ENCODE measurements at places on chromosomes 4 and X.

DNA sequence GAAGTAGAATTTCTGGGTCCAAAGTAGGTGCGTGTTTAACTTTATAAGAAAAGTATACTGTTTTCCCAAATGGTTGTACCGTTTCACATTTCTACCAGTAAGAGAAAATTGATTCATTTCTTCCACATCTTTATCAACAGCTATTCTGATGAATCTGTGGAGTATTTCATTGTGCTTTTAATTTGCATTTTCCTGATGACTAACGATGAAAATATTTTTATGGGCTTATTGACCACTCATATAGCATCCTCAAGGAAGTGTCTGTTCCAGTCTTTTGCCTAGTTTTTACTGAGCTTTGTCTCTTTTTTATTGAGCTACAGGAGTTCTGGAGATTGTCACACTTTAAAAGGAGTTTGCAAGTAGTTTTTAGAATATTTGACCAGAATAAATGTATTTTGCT, 92.6 kb downstream of the ASB9 start:
- DNase-seq = no peak

- peak; percentile 86 for DNase-seq
These were observed 636 bp upstream of the EOLA1 start for GRCh38 chrX:149540131-149540620.

DNA sequence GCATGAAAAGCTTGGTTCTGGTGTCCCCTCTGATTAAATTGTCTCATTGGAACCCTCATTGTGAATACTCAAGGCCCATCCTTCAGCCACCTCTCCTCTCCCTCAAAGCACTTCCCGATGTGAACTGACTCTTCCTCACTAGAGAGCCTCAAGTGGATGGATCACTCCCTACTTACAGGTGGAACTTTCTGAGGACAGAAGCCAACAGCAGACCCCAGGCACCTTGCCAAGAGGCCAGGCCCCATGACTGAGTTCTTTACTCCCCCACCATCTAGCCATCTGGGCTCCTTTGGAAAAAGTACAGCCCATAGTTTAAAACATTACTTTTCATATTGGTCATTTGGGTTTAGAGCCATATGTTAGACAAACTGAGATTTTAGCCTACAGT, 224.1 kb downstream of the SHROOM3 start:
- DNase-seq = peak; percentile 9

- no peak for DNase-seq
These were observed 72.0 kb upstream of the MSX1 start for GRCh38 chr4:4787421-4787820.

- DNase-seq = no peak
These were observed 42.2 kb downstream of the ACOX3 start for GRCh38 chr4:8398347-8398746.

DNA sequence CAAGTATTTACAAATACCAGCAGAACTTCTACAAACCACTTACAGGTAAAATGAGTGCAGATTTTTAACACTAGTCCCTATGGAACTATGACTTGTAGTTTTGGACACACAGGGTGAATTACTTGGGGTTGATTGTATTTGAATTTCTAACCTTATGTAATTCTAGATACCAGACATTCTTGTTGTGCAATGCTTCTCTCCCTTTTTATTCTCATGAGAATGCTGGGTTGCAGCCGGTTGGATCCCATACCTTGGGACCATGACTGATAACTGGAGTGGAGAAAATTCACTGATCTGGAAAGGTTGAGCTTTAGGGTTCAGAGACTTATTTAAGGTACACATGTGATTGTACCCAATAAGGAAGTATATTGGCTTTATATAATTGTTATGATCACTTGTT, 8.8 kb downstream of the TET2 start:
- peak; percentile 49 for DNase-seq

GRCh38 chrX:155052738-155053498, 18.0 kb downstream of the CMC4 start:
- DNase-seq = no peak

- no peak for DNase-seq
These were observed 223.3 kb downstream of the SPRY1 start for GRCh38 chr4:123619895-123620294.

DNA sequence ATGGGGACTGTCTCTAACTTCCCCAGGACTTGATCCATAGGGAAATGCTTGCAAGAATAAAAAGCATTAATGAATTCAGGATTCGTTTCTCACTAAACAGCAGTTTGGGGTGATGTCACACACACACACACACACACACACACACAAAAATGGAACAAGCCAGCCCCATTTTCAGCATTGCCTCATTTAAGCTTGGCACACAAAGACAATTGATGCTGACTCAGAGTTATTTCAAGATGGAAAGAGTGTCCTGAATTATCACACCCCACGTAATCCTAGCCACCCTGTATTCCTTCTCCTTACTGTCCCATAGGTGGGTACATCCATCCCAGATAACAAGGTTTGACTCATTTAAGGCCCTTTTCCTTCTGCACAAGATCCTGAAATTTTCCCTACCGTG, 345.1 kb upstream of the HS3ST1 start:
- peak; percentile 72 for DNase-seq

GRCh38 chrX:41684138-41684537, 4.6 kb upstream of the GPR34 start:
- DNase-seq = peak; percentile 37

DNA sequence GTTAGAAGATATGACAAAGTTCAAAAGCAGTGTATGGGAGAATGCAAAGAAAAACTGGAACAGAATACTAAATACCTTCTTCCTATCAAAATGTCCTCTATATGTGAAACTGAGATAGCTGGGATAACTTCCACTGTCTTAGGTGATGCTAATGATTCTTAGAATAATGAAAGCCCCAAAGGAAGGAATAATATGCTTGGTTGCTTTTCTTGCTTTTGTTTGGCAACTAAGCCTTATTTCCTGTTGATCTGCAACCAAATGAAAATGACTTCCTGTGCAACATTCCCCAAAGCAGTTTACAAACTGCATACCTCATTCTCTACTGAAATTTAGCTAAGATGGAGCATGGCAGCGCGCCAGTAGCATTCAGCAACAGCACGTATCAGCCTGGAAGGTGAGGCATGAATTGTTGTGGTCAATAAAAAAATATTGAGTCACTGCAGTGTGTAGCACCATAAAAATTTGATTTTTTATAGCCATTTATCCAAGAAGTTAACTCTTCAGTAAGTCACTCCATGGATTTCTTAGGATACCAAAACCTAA, 18.7 kb downstream of the NDNF start:
- peak; percentile 57 for DNase-seq

DNA sequence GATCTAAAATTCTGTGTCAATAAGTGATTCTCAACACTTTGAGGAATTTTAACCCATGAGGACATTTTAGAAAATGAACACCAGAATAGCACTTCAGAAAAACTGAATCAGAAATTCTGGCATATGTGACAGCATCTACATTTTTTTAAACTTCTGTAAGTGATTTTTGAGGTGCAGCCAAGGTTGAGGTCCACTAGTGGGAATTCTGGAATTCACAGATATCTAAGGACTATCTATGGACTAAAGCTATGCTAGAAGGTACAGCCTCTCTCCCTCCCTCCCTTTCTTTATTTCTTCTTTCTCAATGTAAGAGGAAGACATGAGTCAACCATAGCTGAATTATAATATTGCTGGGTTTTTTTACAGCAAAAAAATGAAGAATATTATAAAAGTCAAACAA, 508.2 kb upstream of the ATOH1 start:
- no peak for DNase-seq

GRCh38 chrX:103414561-103414960, 38.2 kb downstream of the BEX3 start:
- DNase-seq = no peak

DNA sequence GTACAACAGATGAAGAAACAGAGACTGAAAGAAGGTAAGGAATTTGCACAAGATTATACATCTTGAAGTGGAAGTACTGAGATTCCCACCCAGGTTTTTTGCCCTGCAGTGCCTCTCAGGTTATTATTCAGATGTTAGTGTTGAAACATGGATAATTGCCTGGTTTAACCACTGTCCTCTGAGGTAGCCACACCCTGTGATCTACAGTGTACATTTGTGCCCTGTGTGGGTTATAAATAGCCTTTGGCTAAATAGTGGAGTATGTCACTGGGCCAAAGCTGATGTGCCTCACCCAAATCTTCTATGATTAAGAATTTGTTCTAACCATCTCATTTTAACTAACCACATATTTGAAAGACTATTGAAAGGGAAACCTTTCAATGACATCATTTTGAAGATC, 5.4 kb upstream of the ASB5 start:
- peak; percentile 68 for DNase-seq

- DNase-seq = no peak
These were observed 195.4 kb downstream of the ANAPC10 start for GRCh38 chr4:144902614-144903013.

DNA sequence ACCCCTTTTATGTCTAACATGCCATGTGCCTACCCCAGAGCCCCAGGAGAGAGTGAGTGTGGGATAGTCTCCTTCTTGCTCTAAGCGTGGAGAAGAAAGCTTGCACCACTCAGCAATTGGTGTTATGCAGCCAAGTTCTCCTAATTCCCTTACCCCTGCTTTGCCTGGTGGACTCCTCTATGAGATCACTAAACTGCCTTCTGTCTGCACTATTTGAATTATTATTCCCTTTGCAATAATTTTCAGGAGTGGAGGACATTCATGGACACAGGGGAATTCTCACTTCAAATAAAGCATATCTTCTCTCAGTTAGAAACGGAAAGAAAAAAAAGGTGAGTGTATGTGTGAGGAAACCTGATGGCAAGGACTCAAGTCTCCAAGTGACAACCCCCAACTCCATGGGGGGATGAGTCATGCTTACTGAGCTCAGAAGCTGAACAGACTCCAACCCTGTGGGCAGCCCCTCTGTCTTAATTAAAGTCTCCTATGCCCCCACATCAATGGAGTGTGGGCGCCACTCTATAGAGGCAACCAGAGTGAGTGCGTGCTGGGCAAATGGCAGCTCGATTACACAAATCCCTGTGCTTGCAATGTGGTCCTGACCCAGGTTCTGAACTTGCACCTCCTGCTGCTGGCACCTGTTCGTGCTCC, 381.9 kb downstream of the RAB28 start:
- DNase-seq = no peak

DNA sequence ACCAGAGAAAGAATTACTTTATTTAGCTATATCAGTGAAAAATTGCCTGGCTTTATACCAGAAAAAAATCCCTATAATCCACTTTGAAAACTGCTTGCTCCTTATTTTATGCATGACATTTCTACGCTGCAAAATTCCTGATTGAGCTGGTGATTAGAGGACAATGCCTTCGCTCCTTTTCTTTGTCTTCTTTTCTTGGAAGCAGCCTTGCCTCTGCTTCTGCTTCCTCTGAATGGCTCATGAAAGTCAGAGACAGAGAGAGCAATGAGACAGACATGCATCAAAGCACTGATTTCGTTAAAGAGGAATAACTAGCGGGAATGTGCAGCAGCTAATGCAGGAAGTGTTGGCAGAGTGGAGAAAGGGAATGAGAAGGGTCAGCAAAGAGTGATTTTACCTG, 294.3 kb upstream of the IGFBP7 start:
- no peak for DNase-seq

DNA sequence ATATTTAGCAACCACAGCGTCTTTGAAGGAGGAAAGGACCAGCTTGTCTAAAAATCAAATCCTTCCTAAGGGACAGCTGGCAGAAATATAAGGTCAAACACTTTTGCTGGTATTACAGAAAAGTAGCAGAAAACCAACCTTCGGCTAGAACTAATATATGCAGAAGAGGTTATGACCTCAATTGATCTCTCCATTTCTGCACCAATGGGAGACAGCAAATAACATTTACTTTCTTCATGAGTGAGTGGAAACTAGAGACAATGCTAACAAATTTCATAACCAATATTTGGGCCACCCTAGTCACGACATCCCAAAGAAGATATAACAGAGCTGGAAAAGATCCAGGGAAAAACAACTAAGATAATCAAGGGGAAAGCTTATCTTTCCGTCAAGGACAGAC, 247.0 kb upstream of the FTHL17 start:
- DNase-seq = no peak

- no peak for DNase-seq
These were observed 162.8 kb downstream of the THOC2 start for GRCh38 chrX:123570011-123570590.

DNA sequence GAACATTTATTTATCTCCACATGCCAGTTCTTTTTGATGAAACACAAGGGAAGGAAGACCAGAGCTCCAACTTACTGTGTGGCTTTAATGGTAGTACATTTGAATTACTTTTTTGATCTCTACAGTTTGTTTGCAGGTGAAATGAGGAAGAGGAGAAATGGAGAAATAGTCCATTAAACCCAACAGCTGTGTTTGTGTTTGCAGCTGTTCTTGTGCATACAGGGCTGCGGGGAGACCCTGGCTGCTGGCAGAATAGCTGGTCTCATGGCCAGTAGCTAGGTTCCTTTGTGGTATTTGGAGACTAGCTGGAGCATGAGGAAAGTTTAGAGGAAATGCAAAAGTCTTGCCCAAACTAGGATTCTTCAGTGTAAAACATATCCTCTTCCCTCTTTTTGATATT, 374.8 kb downstream of the GPAT3 start:
- no peak for DNase-seq

DNA sequence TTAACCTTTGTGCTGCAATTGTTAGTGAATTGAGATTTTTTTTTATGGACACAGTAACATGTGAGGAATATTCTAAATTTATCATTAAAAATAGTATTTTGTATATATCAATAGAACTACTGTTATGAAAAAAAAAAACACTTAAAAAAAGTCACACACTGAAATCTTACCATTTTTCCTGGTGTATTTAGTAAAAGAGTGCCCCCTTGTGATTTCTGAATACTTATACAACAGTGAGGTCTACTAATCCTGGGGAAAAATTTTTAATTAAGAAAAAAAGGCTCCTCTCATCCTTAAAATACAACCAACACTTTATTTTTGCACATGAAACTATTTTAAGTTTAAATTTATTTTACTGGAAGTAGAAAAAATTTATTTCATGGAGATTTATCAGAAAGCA, 56.4 kb upstream of the SPOCK3 start:
- DNase-seq = peak; percentile 66

- DNase-seq = no peak
These were observed 1314.7 kb downstream of the FSTL5 start for GRCh38 chr4:160848901-160849760.

- peak; percentile 32 for DNase-seq
These were observed 468 bp downstream of the ZMYM3 start for GRCh38 chrX:71253253-71254091.

DNA sequence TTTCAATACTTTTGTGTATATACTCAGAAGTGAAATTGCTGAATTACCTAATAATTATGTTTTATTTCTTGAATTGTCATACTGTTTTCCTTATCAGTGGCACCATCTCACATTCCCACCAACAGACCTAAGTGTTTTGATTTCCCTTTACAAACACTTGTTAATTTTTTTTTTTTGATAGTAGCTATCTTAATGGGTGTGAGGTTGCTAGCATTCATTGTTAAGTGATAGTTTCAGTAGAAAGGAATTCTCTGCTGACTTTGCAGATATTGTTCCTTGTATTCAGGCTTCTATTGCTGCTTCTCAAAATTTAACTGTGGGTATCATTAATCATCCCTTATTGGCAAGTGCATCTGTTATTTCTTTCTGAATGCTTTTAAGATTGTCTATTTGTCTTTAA, 927.5 kb upstream of the SLIT2 start:
- DNase-seq = peak; percentile 18

GRCh38 chr4:11976726-11977263, 548.1 kb upstream of the HS3ST1 start:
- no peak for DNase-seq
